ENCODE measurements at places on chromosomes 5 and 9. TPM values are rescaled to one million over a fixed set of nuclear protein-coding genes. Genes with fewer than 3 reads are reported as not detected.

Gene PDE4D
- total RNA-seq, result 19.5 TPM

Gene FAM219A
- total RNA-seq, result 24.2 TPM

Gene GPX3
- 814 TPM for total RNA-seq

Gene ENTREP1
- total RNA-seq, result 0.74 TPM

Gene NUDCD2
- total RNA-seq, result 11.8 TPM

Gene HAVCR2
- 37.8 TPM for total RNA-seq

Gene PHPT1
- total RNA-seq, result 67.4 TPM

Gene GABRA6
- not detected for total RNA-seq

Gene ROPN1L
- 7.5 TPM for total RNA-seq

Gene PKN3
- total RNA-seq, result 8.5 TPM

Gene CCDC187
- total RNA-seq, result 0.09 TPM

Gene SPTAN1
- 257 TPM for total RNA-seq

Gene KCNIP1
- 5.7 TPM for total RNA-seq

Gene NRG2
- total RNA-seq, result 4.1 TPM

Gene DIRAS2
- total RNA-seq, result not detected

Gene LHX6
- 0.40 TPM for total RNA-seq

Gene CCDC192
- total RNA-seq, result not detected

Gene ARHGEF37
- 1.2 TPM for total RNA-seq

Gene IFNB1
- total RNA-seq, result not detected

Measured in spleen (tissue), 13 donors.